Activated T-cell treated with anti-CD3 and anti-CD28 coated beads for 1 hour (primary cell): ENCODE measurements at places on chromosomes 7 and 10.

DNA sequence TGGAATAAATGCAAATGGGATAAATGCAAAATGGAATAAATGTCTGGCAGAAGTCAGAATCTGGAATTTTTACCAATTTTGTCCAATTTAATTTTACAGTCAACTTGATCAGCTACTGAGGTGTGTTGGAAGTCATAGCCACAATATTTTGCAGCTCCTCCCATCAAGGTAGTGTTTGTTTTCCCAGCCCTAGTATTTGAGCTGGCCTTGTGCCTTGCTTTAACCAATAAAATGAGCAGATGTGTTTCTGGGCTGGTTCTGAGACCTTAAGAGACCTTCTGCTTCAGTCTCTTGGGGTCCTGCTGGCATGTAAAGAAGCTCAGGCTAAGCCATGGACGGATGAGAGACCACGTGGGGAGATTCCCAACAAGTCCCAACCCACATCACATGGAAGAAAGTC, 42.7 kb upstream of the RSBN1L start:
- DNase-seq = no peak

- no peak for DNase-seq
Observed at GRCh38 chr7:69764147-69764546, 165.9 kb downstream of the AUTS2 start.

GRCh38 chr10:58438340-58438871, 53.2 kb downstream of the TFAM start:
- no peak for DNase-seq

DNA sequence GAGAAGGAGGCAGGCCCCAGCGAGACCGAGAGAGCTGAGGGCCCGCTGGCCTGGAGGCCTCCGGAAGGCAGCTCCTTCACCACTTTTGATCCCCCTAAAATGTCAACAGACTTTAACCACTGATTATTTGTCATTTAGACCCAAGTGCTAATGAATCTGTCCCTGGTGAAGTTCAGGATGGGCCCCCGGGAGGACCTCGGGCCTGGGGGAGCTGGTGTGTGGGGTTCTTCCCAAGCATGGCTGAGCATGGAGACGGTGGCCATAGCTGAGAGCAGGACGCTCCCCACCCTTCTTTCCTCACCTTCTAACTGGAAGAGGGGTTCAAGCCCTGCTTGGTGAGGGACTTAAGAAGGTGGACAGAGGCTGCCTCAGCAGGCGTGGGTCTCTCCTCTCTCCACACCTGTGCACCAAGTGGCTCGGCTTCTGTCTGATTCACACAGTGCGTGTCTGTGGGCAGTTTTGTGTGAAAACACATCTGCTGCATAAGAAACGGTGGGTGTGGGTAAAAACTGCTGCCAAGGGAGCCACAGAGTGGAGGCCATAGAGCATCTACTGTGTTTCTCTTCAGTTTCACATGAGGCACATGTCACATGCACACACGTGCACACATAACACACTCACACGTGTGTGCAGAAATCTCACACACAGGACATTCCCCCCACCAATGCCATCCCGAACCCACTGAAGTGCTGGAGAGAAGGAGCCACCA, 53.5 kb upstream of the VIPR2 start:
- DNase-seq = no peak

- DNase-seq = no peak
Observed at GRCh38 chr10:70573599-70574506, 28.7 kb downstream of the PRF1 start.

- DNase-seq = no peak
Observed at GRCh38 chr10:29710128-29710527, 75.4 kb upstream of the SVIL start.

DNA sequence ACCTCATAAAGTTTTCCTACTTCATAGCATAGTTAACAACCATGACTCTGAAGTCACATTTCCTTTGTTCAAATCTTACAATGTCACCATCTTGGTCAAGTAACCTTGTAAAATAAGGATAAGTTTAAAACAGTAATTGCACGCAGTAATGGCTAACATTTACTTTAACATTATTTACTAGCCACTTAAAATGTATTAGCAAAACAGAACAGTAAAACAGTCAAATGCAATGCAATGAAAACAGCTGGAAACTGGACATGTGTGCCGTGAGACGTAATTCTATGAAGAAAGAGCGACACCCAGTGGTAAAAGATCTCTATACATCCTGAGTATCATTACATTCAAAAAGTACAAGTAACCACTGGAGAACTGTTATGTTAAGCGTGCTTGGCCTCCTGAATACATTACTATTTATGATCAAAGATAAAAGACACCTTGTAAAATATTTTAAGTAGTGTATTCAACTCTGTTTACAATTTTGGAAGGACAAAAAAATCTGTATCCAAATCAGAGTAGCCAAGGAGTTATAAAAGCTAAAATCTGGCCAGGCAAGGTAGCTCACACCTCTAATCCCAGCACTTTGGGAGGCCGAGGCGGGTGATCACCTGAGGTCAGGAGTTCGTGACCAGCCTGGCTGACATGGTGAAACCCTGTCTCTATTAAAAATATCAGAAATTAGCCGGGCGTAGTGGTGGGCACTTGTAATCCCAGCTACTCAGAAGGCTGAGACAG, 27.2 kb downstream of the ATE1 start:
- DNase-seq = no peak

DNA sequence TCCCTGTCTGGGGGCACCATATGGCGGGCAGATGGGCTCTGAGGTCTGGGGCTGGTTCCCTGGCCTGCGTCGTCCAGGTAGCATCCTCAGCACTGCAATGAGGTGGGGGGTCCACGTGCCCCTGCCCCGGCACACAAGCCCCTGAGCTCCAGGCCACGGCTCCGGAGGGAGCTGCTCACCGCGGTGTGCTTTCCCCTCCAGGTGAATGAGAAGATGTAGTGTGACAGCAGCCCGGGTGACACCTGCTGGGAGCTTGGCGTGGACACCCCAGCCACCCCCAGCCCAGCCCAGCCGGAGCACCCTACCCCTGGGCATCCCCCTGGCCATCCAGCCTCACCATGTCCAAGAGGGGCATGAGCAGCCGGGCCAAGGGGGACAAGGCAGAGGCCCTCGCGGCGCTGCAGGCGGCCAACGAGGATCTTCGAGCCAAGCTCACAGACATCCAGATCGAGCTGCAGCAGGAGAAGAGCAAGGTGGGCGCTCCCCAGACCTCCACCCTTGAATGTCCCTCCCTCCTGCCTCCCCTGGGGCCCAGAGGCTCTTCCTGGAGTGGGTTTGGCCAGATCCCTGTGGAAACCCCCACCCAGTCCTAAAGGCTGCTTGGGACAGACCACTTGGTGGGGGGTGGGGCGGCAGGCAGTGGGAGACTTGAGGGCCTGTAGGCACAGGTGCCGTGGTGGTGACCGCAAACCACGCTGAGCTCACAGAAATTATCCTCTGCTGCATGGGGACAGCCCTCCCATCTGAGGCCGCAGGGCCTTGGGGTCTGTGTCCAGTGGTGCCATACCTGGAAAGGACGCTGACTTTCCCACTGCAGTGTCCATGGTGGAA, 38.9 kb downstream of the JAKMIP3 start:
- no peak for DNase-seq

DNA sequence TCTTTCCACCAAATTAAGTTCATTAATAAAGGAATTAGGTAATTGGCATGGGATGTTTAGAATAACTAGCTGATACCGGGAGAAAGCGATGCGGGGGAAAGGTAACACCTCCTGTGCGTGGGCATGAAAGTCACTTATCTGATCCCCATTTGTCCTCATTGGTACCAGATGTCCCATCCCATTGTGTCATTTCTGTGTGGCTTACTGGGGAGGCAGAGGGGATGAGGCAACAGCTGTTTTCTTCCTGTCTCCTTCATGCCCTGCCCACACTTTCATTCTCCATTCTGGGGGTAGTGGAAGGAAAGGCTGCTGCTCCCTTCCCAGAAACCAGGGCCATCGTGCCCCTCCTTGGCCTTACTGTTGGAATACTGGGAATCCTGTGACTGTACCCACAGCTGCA, 27.1 kb downstream of the EEPD1 start:
- no peak for DNase-seq

DNA sequence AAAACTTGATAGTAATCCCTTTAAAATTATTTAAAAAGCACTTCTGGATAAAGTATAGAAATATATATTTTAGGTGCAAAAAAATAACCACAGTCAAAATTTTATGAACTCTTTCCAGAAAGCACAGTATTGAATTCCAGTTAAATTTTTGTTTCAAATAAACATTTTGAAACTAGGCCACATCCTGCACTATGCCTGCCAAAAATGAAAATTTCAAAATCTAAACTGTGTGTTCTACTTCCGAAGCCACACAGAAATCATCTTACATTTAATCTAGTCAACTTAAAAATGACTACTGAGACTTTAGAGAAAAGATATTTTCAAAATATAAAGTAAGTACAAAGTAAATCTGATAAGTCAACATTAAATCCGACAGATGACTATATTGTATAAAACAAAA, 50.0 kb downstream of the MAGI2 start:
- no peak for DNase-seq

DNA sequence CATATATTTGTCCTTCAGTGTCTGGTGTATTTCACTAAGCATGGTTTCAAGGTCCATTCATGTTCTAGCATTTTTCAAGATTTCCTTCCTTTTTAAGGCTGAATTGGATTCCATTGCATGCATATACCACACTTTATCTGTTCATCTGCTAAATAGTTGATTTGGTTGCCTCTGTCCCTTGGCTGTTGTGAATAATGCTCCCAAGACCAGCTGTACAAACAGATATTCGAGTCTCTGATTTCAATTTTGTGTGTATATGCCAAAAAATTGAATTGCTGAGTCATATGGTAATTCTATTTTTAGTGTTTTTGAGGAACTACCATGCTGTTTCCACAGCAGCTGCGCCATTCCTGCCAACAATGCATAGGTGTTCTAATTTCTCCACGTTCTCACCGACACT, 216.4 kb downstream of the NRG3 start:
- DNase-seq = no peak

DNA sequence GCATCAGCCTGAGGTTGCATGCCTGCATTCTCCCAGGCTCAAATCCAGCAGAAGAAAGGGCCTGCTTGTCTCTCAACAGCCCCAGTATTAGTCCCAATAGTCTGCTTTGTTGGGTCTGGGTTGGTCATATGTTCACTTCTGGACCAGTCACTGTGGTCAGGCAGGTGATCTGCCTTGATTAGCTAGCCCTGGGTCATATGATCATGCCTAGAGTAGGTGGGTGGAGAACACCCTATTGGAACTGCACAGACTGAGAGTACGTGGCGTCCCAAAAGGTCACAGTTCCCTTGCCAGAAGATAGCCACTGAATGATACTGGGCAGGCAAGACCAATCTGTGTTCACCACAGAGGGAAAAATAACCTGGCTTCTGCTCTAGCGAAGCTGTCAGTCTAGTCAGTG, 80.1 kb downstream of the SH2D4B start:
- DNase-seq = no peak

DNA sequence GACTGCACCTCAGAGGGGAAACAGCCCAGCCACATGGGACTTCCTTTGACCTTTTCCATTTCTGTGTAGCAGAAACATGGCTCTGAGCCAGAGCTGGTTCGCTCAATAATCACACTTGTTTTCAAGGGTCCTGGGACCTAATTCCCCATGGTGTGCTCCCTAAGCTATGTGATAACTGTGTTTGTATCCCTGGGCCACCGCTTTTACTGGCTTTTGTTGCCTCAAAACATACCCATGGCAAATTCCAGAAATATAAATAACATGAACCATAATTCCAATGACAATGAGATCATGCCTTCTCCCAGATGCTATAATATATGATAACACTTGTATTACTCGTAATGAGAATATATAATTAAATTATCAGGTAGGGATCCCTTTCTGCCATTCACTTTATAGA, 196.4 kb downstream of the GFRA1 start:
- DNase-seq = no peak

- peak; percentile 30 for DNase-seq
Observed at GRCh38 chr7:4775848-4776623, 613 bp downstream of the AP5Z1 start.

- no peak for DNase-seq
Observed at GRCh38 chr10:11875494-11876281, 52.5 kb downstream of the PROSER2 start.

- no peak for DNase-seq
Observed at GRCh38 chr10:49645871-49646870, 32.3 kb downstream of the CHAT start.

GRCh38 chr7:41315764-41316163, 387.1 kb downstream of the INHBA start:
- no peak for DNase-seq

GRCh38 chr7:157422279-157422678, 85.5 kb downstream of the DNAJB6 start:
- DNase-seq = no peak

DNA sequence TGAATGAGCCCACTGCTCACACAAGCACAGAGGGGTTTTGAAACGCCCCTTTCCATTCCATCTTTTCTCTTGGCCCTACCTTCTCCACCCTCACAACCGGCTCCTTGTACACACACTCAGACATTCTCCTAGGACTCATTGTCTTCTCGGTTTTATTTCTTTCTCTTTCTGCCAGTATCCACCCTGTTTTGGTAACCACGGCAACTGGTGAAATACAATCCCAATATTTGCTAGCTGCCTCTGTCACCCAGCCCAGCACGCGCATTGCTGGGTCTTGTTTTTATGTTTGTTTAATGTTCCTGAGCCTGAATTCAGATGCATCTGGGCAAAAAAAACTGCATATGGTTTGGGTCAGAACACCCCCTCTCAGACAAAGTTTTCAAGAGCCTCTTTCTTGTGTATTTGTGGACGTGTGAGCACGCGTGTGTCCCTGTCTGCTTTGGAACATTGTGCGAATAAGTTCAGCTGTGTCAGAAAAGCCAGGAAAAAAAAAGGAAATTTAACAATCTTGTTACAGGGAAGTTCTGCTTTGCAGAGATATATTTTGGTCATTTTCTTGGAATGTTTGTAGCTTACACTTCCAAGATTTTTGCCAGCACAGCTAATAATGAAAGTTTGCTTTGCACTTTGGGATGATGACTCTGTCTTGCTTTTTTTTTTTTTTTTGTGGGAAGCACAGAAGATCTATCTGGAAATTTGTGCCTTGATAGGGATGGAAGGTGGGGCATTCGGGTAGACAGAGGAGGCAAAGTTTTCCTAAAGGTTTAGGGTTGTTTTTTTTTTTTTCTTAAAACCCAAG, 225.9 kb downstream of the TRIL start:
- no peak for DNase-seq

DNA sequence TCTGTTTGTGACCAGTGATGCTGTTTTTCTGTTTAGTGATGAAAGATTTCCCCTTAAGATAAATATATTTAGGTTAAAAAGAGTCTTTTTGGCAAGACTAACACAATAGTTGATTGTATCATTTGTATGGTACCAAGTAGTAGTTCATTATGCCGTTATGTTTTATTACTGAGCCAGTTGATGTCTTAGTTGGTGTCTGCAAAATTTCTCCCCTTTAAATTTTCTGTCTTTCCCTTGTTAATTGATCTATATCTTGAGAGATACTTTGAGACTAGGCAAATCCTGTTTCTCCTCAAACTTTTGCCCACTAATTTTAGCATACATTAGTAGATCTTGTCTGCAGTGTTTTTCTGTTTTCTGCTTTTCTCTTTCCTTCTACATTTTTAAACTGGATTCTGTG, 21.7 kb downstream of the UBE3C start:
- no peak for DNase-seq
